Stimulated activated CD8-positive, alpha-beta memory T cell treated with anti-CD3 and anti-CD28 coated beads, Interleukin-7, amount 100 ng/mL, for 4 hours (primary cell): ENCODE measurements at places on chromosomes 4 and X.

- no peak for DNase-seq
These were observed 835.0 kb upstream of the ADGRL3 start for GRCh38 chr4:60365176-60365575.

GRCh38 chr4:159041054-159042034 is 61.5 kb upstream of the RAPGEF2 start:
- DNase-seq = no peak

DNA sequence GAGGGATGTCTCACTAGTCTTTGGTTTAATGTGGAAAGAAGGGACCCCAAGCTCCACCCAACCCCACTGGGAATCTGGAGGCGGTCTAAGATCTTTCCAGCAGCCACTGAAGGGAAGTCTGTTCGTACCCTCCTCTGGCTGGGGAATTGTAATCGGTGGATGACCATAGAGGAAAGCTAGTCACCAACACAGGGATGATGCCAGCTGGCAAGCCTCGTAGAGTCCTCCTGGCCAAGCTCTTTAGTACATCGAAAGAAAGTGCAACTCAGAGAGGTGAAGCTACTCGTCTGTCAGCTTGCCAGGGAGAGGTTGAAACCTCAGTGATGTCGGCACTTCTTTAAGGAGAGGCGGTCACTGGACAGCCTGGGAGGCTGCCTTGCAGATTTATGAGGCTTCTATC is 58.7 kb downstream of the MAMLD1 start:
- DNase-seq = no peak

DNA sequence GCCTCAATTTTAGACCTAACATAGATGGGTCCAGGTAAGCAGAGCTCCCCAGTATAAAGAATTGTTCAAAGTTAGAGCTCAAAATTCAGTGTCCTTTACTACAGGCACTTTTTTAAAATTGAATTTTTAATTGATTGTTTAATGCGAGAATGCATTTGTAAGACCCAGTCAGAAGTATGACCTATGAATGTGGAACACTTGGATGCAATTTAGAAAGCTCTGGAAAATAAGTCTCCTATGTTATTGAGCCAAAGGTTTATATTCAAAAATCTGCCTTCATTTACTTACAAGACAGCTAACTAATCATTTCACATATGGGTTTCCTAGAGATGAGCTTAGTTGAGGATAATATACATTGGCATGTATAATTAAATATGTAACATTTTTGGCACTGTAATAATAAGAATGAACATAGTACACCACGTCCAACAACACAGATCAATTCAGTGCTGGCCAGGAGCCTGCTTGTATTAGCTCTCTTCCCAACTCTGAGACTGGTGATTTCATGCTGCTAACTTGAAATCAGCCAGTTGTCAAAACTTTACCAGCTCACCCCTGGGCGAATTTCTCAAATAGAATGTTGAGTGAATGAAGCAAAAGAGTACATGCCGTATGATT is 197.2 kb upstream of the NPY2R start:
- DNase-seq = no peak

GRCh38 chrX:40088299-40088625 is 9.5 kb downstream of the BCOR start:
- DNase-seq = no peak

DNA sequence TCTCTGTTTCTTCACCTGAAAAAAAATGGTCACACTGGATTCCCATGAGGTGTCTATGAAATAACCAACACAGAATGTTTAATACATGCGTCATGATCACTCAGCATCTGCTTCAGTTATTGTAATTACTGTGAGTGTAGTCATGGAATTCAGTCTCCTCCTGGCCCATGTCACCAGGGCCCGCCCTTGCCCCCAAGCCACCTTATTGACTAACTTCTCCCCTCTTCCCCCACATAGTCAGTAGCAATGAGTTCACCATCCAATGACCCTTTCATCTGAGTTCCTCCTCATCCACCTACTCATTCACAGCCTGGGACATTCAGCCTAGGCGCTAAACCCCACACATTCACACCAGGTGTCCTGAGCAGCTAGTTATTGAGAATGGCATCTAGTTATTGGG is 15.6 kb downstream of the PNMA6F start:
- no peak for DNase-seq
